ENCODE measurements at places on chromosomes 7 and 10.
A peak's percentile ranks its signal among the peaks of the same experiment; 100 is the strongest.

DNA sequence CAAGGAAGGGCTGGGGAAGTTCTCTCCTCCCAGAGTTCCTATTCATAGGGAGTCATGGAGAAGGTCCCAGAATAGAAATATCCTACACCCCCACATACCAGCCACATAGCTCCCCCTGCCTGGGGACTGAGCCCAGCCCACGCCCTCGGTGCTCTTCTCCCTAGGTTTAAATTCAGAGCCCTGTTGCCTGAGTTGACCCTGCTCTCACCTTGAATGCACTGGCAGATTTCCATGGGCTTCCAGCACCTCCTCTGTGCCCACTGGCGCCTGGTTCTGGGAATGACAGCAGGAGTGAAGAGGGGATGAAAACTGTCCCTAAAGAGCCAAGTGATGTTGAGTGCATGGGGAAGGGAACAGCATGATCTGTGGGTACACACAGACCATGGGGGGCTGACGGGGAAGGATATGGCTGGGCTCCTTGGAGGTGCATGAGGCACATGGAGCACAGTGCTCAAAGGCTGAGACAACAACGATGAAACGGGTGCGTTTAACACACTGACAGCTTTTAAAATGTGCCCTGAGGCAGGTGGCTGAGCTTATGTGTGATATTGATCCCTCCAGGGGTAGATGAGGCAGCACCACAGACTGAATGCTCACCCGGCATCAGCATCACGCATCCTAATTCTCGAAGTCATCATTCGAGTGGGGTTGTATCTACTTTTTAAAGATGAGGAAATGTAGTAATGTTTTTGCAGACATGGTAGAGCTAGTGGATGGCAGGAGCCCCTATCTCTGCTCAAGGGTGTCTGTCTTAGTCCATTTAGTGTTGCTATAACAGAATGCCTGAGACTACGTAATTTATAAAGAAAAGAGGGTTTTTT is 53.7 kb upstream of the IGFBP3 start:
- peak; percentile 54 for DNase-seq

- DNase-seq, result no peak
Observed at GRCh38 chr10:43771675-43772074, 123.0 kb upstream of the ZNF32 start.

- DNase-seq, result no peak
Observed at GRCh38 chr10:106973288-106973687, 191.2 kb downstream of the SORCS1 start.

DNA sequence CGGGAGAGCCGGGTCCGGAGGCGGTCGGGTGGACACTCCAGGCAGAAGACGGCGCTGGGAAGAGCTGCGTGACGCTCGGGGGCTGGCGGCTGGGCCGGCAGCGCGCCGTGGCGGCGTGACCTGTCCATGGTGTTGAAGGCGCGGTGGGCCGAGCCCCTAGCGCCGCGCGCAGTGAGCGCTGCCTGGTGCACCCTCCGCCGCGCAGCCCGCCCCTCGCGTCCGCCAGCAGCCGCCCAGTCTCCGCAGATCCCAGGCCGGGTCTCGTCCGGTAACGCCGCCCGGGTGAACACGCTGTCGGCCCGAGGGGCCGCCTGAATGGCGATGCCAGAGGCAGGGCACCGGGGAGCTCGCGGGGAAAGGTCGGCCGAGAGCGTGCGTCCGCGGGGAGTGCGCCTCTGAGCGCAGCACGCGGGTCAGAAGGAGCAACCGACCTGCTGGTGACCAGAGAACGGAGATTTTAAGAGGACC is 657 bp upstream of the TMEM178B start:
- DNase-seq, result no peak

GRCh38 chr10:114053946-114054345 is 10.3 kb downstream of the ADRB1 start:
- DNase-seq, result no peak

- DNase-seq, result no peak
Observed at GRCh38 chr7:111238886-111239285, 148.0 kb downstream of the LRRN3 start.

GRCh38 chr10:92697663-92698511 is 8.1 kb downstream of the HHEX start:
- no peak for DNase-seq

GRCh38 chr7:118111347-118111746 is 72.6 kb upstream of the LSM8 start:
- DNase-seq, result no peak

DNA sequence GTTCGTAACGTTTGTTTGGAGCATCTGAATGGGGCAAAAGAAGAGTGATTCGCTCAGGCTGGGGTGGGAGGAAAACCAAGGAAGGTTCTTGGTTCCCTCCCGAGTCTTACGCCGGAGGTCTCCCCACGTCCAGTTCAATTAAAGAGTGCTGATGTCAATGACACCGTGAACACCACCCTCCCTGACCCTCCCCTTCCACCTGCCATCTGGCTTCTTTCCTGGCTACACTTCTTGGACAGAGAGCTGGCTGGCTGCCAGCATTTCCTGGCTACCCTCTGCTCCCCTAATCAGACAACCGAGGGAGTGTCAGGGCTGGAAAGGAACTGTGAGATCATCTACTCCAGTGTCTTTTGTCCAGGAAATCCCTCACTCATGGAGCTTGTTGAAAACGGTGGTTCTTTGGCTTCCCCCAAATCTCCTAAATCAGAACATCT is 24.1 kb upstream of the FFAR4 start:
- no peak for DNase-seq

GRCh38 chr7:128858380-128859231 is 4.0 kb upstream of the ATP6V1F start:
- DNase-seq, result no peak

Data from coronary artery (tissue), 2 donors.